ENCODE measurements at places on chromosomes 2 and 18.

DNA sequence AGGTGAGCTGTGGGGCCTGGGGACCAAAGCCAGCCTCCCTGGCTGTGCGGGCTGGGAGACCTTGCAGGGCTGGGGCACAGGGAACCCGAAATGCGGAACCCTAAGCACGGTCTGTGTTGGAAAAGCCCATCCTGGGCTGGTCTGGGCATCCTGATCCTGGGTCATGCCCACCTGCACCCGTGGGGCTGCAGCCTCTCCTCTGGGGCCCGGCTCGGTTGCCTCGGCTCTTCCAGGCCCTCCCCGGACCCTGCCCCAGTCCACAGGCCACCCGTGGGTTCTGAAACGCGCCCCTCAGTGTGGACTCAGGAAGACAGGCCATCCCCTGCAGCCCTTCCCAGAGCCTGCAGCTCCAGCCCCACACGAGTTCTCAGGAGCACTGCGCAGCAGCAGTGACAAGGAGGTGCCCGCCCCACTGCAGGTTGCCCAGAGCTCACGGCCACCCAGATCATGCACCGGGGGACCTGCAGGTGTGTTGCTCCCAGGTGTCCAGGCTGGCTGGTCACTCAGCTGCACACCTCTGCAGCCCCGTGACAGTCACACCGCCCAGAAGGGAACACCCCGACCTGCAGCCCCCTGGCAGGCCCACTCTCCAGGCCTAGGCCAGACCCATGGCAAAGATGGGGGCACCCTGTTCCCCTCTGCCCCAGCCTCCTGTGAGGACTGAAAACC, 12.2 kb upstream of the NFATC1 start:
- no peak for DNase-seq

DNA sequence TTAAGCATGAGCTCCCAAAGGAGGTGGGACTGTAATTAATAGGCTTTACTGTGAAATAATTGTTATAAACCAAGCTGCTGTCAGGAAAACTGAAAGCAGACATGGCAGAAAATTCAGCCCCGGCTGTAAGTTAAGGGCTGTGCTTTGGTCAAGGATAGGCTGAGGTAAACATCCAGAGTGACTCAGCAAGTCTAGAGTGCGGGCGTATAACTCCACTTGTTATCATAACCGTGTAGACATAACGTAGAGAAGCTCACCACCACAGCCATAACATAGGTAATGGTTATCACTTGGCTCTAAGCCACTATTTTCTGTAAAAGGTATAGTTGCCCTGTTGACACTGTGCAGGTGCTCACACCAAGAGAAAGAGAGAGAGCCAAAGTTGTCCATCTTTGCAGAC, 316.8 kb downstream of the DCDC2C start:
- DNase-seq, result no peak

DNA sequence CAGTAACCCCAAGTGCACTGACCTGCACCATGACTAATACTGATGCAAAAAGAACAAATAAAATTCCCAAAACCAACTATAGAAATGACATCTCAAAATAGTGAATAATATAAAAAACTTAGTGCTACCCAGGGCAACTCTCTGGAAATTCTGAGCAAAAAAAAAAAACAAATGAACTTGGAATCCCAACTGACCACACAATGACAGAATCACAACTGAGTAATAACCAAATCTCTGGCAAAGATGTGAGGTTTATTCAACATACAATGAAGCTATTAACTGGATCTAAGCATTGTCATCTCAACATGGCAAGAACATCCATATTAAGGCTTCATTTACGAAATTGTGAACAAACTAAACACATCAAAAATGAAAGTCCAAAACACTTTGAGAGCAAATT, 22.7 kb downstream of the EXOC6B start:
- DNase-seq, result peak; percentile 71

- peak; percentile 26 for DNase-seq
Observed at GRCh38 chr2:27086724-27087593, at the start of gene KHK. TSS of gene KHK (plus strand) at chr2:27086772. CDS start at chr2:27087260, 488 bp downstream.

GRCh38 chr2:210167227-210167626, 4.0 kb downstream of the KANSL1L start:
- peak; percentile 32 for DNase-seq

DNA sequence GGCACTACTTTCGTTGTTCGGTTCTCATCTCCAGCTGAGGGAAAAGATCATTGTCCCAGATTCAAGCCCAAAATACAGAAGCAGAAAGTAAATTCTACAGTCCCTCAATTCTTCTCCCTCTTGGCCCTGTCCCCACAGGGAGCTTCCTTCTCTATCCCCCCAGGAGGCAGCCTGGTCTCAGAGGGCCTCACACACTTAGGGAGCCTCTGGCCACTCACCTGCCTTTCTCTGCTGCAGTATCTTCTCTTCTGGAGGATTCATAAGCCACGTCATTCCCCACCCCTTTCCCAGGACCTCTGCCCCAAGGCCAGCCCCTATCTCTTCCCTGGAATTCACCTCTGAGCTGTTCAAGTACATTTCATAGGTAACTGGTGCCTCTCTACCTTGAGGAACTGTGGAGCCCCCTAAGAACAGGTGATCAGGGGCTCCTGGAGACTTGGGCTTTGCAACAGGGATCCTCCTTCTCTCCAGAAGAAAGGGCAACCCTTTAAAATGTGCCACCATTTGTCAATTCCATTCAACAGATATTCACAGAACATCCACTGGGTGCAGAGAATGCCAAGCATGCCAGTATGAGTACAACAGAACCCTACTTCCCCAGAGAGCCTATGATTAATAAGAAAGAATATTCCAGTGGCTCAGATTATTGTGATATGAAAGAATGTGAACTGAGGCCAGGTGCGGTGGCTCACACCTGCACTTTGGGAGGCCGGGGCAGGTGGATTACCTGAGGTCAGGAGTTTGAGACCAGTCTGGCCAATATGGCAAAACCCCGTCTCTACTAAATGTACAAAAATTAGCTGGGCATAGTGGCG, 72.9 kb downstream of the CIB4 start:
- no peak for DNase-seq

- DNase-seq, result peak; percentile 27
Observed at GRCh38 chr2:195590199-195590860, 66.7 kb upstream of the SLC39A10 start.

All from GM23248 (cell line).